ENCODE measurements at places on chromosomes 7 and 10.

- DNase-seq, result no peak
Observed at GRCh38 chr7:142338633-142339501, 81.0 kb upstream of the PRSS58 start.

GRCh38 chr7:6606866-6607583 is 8.4 kb upstream of the ZNF853 start:
- no peak for DNase-seq

- no peak for DNase-seq
Observed at GRCh38 chr10:58701405-58702135, 188.9 kb downstream of the BICC1 start.

- DNase-seq, result no peak
Observed at GRCh38 chr10:943334-944033, 12.0 kb upstream of the LARP4B start.

GRCh38 chr7:1100386-1100785 is 12.5 kb downstream of the GPER1 start:
- DNase-seq, result no peak

- no peak for DNase-seq
Observed at GRCh38 chr7:67267914-67268313, 271.3 kb downstream of the TYW1 start.

GRCh38 chr10:14838582-14839304 is 637 bp downstream of the HSPA14 start:
- DNase-seq, result no peak

DNA sequence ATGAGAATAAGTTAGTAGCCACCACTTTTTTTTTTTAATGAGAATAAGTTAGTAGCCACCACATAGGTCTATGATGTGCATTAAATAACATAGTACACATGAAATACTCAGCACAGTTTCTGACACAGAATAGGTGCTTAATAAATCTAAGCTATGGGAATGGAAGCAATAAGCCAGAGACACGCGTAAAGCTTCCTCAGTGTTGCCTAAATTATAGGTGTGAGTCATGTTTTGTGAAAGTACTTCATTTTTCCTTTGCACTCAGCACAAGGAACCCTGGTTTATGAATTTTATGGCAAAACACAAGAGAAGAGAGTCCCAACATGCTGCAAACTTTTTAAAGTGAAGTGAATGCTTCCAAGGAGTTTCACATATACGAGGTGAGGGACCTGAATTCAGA is 267.4 kb downstream of the RNLS start:
- DNase-seq, result no peak

GRCh38 chr10:133127291-133128125 is 32.5 kb upstream of the KNDC1 start:
- DNase-seq, result no peak

- no peak for DNase-seq
Observed at GRCh38 chr7:151941009-151941408, 15.2 kb upstream of the GALNTL5 start.

- no peak for DNase-seq
Observed at GRCh38 chr7:27788437-27788836, 48.5 kb downstream of the TAX1BP1 start.

DNA sequence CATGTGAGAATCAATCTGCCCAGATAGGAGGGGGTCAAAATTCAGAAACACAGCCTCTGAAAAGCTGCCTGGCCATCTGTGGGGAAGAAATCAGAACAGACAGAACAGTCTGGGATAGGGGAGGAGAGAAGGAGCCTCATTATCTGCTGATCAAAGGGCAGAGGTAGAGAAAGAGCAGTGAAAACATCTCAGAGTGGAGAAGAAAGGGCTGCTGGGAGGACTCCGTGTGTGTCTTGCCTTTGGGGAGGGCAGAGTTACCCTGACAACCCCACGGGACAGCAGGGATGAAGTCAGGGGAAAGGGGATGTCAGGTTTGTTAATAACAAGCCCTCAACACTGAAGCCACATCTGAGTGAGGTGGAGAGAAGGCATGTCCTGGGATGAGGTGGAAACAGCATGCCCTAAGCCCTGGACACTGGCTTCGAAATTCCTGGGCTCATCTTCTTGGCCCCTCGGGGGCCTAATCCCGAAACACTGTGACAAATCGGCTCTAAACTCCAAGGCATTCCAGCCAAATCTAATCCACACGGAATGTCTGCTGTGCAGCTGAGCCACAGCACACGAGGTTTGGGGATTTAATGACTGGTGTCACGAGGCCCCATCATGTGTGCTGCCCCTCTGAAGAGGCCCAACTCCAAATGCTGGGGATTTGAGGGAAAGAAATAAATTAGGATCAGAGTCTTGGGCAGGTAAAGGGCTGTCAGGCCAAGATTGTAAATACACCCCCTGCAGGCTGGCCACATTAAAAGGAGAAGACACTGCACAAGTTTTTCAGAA is 82.8 kb upstream of the FGFR2 start:
- no peak for DNase-seq

DNA sequence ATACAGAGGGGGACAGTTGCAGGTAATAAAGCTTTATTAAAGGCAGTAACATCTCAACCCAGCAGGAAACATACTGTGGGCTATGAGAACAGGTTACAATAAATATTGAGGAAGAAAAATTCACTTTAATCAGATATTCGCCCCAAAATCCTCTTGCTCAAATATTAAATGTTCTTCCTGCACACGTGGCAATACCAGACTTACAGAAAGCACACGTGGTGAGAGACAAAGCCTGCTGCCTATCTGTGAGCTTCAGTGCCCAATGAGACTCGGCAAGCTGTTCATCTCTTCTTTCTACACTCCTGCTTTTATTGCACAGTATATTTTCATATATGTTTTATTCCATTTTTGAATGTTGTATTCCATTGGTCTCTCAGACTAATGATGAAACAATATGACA is 113.2 kb downstream of the OR13A1 start:
- DNase-seq, result no peak

DNA sequence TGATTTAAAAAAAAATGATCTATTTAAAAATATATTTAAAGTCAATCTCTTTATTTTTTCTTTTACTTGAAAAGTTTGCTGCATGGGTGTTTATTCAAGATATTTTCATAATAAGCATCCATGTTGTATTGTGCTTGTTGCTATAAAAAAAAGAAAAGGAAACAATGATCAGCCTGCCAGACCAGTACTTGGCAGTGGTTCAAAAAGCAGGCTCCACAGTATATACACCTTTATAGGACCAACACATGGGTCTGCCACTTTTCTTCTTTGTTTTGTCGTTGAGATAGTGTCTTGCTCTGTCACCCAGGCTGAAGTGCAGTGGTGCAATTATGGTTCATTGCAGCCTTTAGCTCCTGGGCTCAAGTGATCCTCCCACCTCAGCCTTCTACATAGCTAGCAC is 228.0 kb downstream of the TWIST1 start:
- DNase-seq, result no peak

- no peak for DNase-seq
Observed at GRCh38 chr7:34247468-34247867, 342.1 kb downstream of the BMPER start.

GRCh38 chr7:158816271-158816670 is 13.0 kb downstream of the ESYT2 start:
- no peak for DNase-seq

GRCh38 chr10:127690176-127690835 is 46.7 kb upstream of the FOXI2 start:
- DNase-seq, result no peak

GRCh38 chr7:26112203-26112740 is 39.7 kb upstream of the NFE2L3 start:
- no peak for DNase-seq

DNA sequence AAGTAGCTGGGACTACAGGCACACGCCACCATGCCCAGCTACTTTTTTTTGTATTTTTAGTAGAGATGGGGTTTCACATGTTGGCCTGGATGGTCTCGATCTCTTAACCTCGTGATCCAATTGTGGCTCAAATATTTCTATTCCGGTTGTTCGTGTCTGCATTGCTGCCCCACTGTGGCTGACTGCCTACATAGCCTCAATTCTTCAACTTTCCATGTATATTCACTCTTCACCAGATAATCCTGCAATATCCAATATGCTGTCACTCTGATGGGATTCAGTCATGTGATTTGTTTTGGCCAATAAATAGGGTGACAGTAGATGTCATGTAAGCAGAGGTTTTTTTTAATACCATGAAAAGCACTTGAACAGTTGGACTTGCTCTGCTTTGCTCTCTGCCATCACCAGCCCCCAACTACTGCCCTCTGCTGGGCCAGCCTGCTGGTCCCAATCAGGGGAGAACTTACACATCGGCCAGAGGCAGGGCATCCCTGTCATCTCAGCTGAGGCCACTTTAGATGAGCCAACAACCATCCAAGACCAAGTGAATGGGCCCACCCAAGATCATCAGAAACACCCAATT is 56.7 kb downstream of the NSUN6 start:
- DNase-seq, result no peak

GRCh38 chr7:326273-326672 is 36.3 kb downstream of the FOXL3 start:
- no peak for DNase-seq

GRCh38 chr7:55063633-55064032 is 44.8 kb downstream of the EGFR start:
- DNase-seq, result no peak

GRCh38 chr10:119503821-119504220 is 38.7 kb downstream of the RGS10 start:
- peak; percentile 19 for DNase-seq

DNA sequence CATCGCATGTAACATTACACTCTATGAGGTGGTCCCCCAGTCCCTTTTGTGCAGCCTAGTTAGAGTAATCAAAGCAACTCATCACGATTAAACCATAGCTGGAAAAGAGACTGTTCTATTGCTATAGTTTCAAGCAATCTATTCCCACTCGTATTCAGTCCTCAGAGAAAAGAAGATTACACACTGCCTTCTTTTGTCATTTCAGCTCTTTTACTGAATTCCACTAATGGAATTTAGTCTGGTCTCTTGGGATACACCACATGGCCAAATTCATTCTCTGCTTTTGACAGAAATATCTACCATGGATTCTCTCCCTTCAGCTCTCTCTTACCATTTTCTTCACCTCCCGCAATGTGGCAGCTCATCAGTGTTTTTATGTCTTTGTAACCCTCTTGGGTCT is 108.9 kb upstream of the HDAC9 start:
- DNase-seq, result no peak

DNA sequence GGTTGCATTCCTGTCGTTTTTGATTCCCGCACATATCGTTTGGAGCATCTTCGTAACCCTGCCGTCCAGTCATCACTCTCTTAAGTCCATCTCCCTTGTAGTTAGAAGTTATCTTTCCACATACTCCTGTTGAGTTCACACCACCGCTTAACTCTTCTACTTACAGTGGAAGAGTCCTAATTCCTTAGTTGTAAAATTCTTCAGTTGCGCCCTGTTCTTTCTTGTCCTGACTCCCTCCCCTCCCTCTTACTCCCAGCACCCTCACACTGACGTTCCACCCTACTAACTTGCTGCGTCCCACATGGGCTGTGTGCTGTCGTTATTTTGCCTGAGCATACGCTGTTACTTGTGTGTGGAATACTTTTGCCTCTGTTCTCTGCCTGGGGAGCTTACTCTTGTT is 11.7 kb downstream of the DNAJB6 start:
- no peak for DNase-seq

GRCh38 chr10:117139581-117140524 is 1.8 kb upstream of the VAX1 start:
- no peak for DNase-seq

- DNase-seq, result no peak
Observed at GRCh38 chr10:112217386-112218035, 33.9 kb upstream of the GPAM start.

DNA sequence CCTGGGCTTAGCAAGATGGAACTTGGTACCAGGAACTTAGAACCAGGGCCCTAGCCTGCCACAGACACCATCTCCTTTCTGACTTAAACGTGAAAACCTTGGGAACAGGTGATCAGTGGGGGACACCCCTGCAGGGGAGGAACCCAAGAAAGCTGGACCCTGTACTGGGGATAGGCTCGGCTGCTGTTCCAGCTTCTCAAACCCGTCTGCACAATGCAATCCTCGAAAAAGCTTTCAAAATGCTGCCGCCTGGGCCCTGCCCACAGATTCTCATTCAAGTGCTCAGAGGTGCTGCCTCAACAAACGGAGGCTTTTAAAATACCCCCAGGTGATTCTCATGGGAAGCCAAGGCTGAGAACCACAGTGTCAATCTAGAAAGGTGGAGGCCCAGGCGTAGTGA is 169.7 kb downstream of the ARHGAP21 start:
- no peak for DNase-seq

GRCh38 chr7:91668217-91668616 is 212.3 kb downstream of the MTERF1 start:
- DNase-seq, result no peak

DNA sequence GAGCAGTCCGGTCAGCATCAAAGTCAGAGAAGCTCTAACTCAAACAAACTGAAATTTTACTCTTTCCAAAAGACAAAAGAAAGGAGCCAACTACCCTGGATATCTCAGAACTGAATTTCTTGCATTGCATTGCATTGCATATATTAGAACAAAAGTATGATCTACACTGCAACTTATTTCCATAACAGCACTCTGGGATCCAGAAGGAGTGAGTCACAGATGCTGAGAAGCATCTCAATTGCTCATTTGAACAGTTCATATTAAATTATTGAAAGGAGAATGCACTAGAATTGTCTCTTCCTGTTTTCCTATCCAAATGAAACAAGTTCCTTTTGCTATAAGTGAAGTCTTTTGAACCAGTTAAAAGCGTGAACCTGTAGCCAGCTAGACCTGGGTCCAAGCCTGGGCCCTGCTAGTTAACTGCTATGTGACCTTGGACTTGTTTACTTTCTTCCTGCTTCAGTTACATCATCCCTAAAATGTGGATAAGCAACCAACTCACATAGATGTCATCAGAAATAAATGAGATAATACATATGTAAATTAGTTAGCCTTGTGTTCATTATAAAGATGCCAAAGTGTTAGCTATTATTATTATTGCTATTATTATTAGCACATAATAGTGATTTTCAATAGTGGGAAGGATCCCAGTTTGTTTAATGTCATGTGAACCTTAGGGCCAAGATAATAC is 184.1 kb downstream of the CREB5 start:
- DNase-seq, result no peak

- DNase-seq, result no peak
Observed at GRCh38 chr7:103966593-103967277, 22.7 kb downstream of the RELN start.

- no peak for DNase-seq
Observed at GRCh38 chr10:12873172-12873571, 128.3 kb downstream of the CCDC3 start.

DNA sequence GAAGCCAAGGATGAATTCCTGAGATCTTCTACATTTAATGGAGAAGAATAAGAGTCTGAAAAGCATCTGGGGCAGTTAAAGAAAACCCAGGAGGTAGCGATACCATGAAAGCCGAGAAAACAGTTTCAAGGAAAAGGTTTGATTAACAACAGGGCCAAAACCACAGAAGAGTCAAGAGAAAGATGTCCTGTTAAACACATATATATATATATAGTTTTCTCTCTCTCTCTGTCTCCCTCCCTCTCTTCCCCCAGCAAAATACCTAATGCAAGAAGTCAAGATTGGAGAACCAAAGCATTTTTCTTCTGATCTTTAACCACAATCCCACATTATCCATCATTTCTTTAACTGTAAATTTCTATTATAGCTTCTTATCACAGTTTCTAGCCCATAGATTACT is 261.4 kb downstream of the SNX13 start:
- no peak for DNase-seq
